NCI-H1105 (cell line): ENCODE measurements at places on chromosomes 1 and 21.

DNA sequence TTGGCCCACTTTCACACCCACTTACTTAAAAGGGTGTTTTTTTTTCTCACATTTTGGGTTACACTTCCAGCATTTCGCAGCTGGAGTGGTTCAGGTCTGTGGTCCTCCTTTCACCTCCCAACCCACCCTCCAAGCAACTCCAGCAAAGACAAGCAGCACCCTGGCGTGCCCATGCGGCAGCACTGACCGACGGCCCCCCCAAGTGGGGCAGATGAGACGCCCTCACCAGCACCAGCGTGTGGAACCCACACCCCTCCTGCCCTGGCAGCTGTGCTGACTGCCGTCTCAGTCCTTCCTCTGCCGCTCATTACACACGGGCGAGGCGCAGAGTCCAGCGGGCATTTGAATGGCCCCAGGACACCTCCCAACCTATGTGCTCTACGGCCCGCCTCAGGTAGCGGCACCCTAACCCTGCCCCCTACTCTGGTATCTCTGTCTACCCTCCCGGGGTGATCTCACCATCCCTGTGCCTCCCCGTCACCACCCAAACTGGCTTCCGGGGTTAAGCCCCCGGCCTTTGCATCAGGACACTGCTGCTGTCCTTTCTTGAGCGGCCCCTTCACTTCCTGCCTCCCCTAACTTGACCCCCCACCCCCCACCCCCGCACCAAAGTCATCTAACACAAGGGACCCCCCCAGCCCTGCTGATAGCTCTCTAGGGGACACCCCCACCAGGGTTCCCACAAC, 10.9 kb downstream of the LSS start:
- DNase-seq: no peak

- DNase-seq: no peak
Measured at GRCh38 chr1:66495495-66495894, 38.5 kb upstream of the SGIP1 start.

- DNase-seq: no peak
Measured at GRCh38 chr21:42997053-42997452, 22.7 kb downstream of the PKNOX1 start.

GRCh38 chr1:45325851-45326506, 716 bp upstream of the HPDL start:
- no peak for DNase-seq

DNA sequence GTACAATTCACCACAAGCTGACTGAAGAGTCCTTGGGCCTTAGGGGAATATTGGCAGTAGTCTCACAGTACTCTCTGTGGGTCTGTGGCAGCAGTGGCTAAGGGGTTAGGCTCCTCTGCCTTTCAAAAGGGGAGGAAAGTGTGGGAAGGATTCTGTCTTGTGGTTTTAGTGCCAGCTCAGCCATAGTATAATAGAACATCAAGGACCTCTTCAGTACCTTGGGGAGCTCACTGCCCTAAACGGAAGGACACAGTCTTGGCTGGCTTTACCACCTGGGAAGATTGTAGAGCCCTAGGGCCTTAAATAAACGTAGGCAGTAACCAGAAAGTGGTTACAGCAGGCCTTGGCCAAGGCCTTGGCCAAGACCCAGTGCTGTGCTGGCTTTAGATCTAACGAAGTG, 265.7 kb downstream of the COL11A1 start:
- no peak for DNase-seq
